ENCODE measurements at places on chromosomes 2 and 18.

DNA sequence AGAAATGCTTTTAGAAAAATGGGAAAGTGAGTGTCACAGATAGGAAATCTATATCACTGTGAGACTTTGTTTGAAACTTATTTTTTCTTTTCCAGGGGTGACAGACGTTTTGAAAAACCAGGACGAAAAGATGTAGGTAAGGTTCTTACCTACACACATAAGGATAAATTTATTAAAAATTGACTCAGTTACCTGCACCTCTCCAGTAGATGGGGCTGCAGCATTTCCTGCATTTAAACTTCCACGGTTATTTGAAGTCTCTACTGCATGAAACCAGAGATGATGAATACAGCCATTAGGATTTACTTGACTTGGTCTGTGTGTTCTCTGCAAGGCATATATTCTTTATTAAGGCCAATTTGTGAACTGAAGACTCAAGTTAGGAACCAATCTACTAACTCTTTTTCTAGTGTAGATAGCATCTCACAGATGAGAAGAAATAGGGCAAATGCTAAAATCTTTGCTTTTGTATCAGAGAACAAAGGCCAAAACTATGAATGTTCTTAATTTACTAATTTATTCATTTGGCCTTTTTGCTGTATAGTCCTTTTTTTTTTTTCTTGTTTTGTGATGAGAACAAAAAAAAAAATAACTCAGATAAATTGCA, 15.0 kb downstream of the KCNJ13 start:
- DNase-seq, result peak; percentile 13

DNA sequence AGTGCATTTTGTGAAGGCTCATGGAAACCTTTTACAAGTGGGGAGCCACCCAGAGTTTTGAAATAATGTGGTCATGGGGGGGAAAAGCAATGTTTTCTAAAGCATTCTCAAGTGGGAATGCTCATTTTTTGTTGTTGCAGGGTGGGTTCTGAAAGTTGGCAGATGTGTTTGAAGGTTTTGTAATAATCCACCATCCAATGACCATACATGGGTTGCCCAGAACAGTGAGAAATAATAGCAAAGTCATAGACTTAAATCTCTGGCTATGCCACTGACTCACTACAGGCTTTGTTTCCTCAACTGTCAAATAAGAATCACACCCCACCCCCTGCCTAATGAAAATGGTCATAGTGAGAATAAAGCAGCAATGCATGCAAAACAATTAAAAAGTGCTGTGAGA, 2.9 kb downstream of the DSG3 start:
- DNase-seq, result no peak

GRCh38 chr2:138155304-138155703, 191.0 kb downstream of the HNMT start:
- no peak for DNase-seq

DNA sequence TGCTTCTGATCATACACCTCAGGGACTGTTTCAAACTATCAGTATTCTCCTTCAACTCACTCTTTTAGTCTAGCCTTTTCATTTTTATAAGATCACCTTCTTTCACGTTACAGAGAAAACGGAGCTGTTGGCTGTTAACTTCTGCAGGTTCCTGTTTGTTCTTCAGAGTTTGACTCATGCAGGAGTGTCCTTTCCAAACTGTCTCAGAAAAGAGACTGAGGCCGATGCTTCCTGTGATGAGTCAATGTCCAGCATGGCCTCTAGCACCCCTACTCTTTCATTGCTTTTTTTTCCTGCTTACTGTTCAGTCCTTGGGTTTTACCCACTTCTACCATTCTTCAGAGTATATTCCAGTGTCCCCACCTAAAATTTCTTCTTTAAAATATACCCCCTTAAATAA, 240.8 kb upstream of the RGPD4 start:
- no peak for DNase-seq

- DNase-seq, result peak; percentile 35
Observed at GRCh38 chr2:163664610-163665009, 71.2 kb downstream of the FIGN start.

GRCh38 chr2:75602724-75603342, 42.1 kb upstream of the EVA1A start:
- DNase-seq, result peak; percentile 74

- no peak for DNase-seq
Observed at GRCh38 chr2:167480986-167481309, 592.7 kb downstream of the XIRP2 start.

- no peak for DNase-seq
Observed at GRCh38 chr2:73642338-73643018, at the start of gene NAT8. TSS of gene NAT8 (minus strand) at chr2:73642422. CDS start at chr2:73641628, 794 bp downstream.

GRCh38 chr18:9683418-9684396, 24.4 kb upstream of the RAB31 start:
- DNase-seq, result peak; percentile 72

- no peak for DNase-seq
Observed at GRCh38 chr2:120763508-120763907, 27.8 kb downstream of the GLI2 start.

GRCh38 chr2:172870396-172870795, 134.8 kb downstream of the RAPGEF4 start:
- DNase-seq, result no peak

GRCh38 chr2:181058378-181059269, 78.2 kb downstream of the UBE2E3 start:
- DNase-seq, result peak; percentile 47

DNA sequence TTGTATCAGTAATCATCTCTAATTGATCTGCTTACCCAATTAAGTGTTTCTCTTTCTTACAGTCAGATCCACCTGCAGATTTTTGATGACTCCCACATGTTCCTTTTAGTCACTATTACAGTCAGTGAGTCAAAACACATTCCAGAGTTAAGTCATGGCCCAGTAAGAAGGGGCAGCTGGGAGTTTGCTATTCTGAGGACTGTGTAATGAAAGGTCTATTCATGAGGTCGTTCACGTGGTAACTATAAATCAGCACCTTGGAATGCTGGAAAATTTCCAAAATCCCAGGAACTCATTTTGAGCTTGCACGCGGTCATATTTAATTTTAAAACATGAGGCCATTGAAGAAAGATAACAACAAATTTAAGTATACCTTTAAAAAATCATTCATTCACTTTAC, 252.5 kb downstream of the XIRP2 start:
- peak; percentile 86 for DNase-seq

DNA sequence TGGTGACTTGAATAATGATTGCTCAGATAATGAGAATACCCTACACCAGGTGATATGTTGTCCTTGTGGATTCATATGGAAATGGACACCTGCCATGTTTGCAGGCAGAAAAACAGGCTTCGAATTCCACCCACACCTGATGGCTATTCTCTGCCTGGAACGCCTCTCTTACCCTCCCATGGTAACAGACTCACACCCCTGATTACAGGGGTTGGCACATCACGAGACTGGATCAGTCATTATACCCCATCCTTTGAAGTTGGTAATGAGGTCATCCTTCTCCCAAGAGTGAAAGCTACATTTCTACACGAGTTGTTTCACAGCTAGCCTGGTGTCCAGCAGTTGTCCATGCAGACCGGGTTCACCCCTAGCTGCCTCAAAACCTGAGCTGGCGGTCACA, 71.4 kb upstream of the MBOAT2 start:
- DNase-seq, result no peak

DNA sequence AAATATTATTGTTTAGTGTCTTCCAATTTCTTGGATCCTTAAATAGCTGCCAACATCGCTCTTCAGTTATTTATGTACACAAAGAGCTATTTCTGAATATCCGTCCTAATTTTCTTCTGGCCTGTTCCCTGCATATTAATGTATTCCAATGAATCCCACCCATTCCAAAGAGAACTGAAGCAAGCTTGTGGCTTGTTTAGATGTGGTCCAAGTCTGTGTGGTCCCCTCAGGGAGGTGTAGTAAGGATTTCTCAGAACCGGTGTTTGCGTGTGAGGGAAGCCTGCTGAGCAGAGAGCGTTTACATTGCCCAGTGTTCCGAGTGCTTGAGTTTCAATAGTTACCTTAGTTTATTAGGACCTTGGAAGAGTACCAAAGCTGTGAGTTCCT, 25.1 kb upstream of the IL1R1 start:
- DNase-seq, result no peak

DNA sequence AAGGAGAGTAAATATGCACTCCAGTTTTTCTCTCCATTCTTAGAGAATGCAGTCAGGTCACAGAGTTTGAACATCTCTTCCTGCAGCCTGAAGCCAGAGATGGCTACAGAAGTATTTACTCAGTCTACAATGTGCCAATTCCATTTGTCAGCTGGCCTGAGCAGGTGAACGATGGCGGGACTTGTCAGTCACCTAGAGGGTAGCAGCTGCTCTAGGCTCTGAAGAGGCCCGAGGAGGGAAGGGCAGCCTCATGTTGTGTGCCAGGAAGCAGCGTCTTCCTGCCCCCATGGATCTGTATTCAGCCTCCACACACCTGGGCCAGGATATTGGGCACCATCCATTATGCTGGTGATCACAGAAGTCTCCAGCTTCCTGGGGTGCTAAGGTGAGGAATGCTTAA, 316.7 kb upstream of the CHAC2 start:
- DNase-seq, result no peak

GRCh38 chr2:33144243-33144642, 197.5 kb downstream of the LTBP1 start:
- DNase-seq, result no peak

- no peak for DNase-seq
Observed at GRCh38 chr2:237405006-237405559, 8.9 kb downstream of the COL6A3 start.

- no peak for DNase-seq
Observed at GRCh38 chr2:219209236-219210195, 2.9 kb downstream of the ZFAND2B start.

DNA sequence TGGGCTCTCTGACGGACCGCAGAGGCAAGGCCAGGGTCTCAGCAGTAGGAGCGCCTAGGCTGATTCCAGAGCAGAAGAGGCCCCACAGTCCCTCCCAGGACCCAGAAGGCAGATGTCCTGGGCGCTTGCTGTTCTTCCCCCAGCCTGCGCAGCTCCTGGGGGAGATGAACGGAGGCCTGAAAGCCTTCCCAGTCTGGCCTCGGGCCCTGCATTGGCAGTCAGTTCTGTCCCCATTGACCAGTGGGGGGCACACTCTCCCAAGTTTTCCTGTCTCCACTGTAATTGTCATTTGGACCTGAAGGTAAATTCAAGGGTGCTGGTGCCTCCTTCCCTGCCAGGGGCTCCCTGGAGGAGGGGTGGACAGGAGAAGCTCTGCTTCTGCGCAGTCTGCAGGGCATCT, 345.7 kb downstream of the CYP26B1 start:
- DNase-seq, result no peak

DNA sequence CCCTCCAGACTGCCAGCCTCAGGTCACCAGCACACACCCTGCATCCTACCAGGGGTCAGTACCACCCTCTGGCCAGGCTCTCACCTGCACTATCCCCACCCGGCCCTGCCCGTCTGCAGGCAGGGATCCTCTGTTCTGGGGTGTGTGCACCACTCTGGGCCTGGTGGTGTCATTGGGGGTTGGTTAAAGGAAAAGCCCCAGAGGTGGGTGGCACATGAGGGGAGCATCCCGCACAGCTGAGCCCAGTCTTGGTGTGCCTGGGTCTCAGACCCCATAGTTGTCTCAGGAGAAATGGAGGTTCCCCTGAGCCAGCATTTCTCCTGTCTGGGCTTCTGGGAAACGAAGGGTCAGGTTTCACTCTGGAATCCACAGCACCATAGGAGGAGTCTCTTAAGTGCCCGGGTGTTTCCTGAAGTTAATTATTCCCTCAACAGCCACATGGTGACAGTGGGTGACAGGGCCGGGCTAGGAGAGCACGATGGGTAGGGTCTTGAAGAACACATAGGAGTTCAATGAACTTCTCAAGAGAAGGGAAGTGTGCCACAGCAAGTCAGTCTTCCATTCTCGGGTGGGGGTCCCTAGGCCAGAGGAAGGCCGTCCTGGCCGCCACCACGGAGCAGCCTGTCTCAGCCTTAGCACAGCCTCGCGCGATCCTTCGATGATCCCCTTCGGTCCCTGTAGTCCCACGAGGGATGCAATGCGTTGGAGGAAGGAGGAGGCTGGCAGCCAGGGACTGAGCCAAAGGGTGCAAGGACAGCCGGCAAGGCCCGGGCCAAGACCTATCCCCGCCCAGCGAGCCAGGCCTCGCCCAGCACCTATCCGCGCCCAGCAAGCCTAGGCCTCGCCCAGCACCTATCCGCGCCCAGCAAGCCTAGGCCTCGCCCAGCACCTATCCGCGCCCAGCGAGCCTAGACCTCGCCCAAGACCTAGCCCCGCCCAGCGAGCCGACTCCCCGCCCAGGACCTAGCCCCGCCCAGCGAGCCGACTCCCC, 1.1 kb upstream of the FARP2 start:
- peak; percentile 60 for DNase-seq

DNA sequence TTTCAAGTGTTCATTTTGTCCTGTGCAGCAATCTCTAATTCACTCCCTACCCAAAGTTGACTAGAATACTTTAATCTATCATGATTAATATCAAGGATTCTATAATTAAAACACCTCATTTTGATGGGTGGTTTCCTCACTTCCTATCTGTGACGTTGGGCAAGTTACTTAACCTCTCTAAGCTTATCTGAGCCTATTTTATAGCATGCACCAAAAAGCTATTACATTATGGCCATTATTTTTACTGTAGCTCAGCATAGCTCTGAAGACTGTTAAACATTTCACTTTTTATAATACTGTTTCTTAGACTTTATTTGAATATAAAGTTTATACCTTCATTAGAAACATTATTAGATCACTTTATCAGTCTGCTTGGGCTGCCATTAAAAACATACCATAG, 579.6 kb upstream of the NXPH2 start:
- DNase-seq, result no peak

GRCh38 chr2:49032126-49032525, 122.2 kb downstream of the FSHR start:
- DNase-seq, result no peak

GRCh38 chr2:88090446-88091283, 23.0 kb downstream of the SMYD1 start:
- DNase-seq, result no peak

- peak; percentile 54 for DNase-seq
Observed at GRCh38 chr2:198314559-198315153, 510.3 kb downstream of the PLCL1 start.
